Stimulated activated CD8-positive, alpha-beta memory T cell treated with anti-CD3 and anti-CD28 coated beads, Interleukin-4, amount 100 ng/mL, for 24 hours (primary cell): ENCODE measurements at places on chromosomes 2 and 18.

DNA sequence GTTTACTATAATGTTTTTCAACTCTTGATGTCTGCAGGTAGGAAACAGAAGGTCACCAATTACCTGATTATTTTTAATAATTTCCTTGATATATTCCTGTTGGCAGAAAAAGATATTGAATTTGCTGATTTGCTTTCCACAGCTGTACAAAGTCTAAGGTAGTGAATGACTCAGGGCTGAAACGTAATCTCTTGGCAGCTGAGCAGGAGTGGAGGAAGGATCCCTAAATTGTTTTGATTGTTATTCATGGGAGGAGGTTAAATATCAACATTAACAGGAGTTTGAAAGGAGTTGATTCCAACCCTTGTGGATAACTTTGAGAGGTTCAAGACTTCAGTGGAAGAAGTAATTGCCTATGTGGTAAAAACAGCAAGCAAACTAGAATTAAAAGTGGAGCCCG lies 345.2 kb upstream of the SLC8A1 start:
- DNase-seq, result no peak

DNA sequence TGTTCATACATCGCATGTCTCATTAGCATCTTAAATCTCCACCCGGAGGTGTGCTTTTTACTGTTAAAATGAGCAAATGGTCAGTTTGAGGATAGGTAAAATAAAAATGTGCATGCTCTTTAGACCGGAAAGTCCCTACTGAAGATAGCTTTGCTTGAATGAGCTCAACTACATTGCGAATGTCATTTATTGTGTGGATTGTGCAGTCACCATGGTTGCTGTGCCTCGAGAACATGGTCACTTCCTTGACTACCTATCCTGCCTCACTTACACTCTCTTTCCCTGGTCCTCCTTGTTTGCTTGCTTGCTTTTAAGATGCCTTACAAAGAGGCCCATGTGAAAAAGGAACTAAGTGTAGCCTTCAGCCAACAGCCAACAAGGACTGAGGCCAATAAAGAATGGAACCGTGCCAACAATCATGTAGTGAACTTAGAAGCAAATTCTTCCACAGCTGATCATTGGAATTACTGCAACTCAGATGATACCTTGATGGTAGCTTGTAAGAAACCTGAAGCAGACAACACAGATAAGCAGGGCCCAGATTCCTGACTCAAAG lies 72.2 kb upstream of the BARD1 start:
- DNase-seq, result no peak

- no peak for DNase-seq
Observed at GRCh38 chr2:45232818-45233217, 223.6 kb upstream of the SIX2 start.

DNA sequence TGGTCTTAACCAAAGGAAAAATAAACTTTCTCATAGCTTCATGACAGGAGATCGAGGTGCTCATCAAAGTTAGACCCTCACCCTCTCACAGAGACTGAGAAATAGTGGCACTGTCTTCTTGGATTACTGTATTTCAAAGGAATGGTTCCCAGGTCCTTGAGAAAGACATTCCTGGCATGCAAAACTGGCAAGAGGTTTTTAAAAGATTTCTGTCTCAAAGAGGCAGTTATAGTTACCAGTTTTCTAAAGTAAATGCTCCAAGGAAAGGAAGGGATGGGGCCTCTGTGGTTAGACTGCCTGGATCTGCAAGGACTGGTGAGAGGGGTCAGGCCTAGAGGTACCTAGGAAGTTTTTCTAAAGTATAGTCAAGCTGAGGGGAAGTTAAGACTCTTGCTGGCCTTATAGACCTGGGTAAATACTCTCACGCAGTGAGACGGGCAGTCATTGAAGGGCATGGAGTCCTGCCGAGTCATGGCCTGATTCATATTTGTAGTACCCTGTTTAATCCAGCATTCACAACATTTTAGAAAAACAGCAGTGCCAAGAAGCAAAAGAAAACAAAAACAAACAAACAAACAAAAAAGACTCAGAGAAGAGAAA lies 226.1 kb downstream of the DOK6 start:
- no peak for DNase-seq

- no peak for DNase-seq
Observed at GRCh38 chr18:58109256-58109655, 65.2 kb downstream of the NEDD4L start.

DNA sequence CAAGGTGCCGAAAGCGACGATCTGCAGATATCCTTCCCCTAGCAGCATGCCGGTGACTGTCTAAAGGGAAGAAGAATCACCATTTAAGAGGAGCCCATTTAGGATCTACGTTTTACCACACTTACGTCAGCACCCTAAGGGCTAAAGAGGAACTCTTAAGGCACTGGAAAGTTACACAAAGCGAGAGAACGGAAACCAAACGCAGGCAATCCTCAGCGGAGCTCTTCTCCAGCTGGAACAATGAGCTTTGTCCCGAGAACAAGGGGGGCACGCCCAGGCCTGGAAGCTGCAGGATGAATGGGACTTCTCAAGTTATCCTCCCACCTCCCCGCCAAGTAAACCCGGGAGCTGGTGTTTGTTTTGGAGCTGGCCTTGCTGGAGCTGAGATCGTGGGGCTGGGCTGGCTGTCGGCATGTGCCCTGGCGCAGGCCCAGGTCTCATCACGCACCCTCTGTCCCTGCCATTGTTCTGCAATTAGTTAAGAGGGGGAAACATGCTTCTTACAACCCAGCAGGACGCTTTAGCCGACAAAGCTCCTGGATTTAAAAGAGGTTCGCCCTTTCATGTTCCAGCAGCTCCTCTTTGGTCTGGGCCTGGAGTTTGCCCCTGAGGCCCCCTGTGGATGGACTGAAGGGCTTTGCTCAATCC lies 36.4 kb downstream of the PXDN start:
- no peak for DNase-seq

DNA sequence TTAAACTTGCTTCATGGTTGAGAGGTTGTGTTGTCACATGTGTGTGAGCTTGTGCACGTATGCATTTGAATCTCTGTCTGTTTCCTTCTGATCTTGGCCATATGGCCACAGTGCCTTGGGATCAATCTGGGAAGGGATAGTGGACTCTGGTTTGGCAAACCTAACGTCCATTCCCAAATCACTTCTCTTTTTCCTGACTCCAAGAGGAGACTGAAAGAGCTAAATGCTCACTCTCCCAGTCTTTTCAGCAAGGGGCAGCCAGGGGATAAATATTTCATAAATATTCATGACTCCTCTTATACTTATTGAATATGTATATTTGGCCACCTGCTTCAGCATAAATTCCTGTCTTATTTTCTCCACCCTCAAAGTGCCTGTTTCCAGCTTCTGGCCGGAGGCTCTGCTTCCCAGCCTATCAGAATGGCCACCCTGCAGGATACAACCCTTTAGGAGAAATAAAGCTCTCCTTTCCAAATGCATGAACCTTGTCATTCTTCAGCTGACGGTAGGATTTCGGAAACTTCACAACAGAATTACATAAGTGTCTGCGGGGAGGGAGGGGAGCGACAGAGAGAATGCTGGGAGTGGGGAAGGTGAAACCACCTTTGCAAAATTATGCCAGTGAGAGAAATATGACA lies 112.2 kb upstream of the COPS8 start:
- DNase-seq, result no peak

DNA sequence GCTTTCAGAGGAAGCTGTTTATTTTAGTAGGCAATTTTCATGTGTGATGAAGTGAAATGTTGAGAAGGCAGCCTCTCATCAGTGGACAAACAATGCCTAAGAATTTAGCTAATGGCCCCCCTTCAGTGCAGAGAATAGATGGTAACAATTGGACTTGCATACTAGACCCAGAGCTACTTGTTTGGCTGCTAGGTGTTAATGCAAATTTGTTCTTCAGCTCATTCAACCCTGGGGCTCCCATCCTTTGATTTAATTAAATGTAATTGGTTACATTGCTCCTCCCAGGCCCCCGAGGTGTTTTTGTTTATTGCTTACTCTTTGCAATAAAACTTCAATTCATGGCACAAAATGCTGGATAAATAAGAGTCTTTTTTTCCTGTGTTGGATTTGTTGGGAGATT lies 68.6 kb downstream of the CAMKMT start:
- DNase-seq, result no peak

DNA sequence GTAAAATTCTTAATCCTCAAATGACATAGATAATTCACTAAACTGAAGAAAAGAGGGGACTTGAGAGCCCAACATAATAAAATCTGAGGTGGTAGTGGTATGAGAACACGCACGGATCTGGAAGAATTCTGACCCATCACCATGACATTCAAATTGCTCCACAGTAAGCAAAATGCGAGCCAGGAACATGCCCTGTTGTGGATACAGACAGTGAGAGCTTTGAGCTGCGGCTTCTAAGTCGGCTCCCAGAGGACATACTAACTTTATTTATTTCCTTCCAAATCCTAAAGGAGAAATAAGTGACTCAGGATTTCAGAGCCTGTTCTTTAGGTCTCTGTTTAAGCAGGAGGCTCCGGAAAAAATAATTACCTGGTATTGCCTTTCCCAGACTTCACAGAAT lies 143.4 kb upstream of the SMAD7 start:
- DNase-seq, result no peak

DNA sequence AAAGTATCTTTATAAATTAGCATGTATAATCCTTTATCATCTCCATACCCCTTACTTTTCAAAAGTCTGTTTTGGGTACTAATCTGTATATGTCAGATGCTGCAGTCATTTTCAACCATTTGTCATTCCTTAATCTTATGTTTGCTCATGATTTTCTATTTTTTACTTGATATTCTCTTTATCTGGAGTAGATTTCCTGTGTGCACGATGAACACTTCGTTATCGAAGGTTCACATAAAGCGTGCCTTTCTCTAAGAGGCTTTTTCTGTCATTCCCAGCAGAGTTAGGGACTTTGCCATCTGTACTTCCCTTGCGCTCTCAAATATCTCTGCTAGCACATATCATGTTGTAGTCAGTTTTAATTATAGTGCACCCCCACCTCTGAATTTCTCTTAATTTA lies 123.2 kb downstream of the BIRC6 start:
- no peak for DNase-seq

- DNase-seq, result no peak
Observed at GRCh38 chr18:51751901-51752300, 554.4 kb upstream of the MEX3C start.

DNA sequence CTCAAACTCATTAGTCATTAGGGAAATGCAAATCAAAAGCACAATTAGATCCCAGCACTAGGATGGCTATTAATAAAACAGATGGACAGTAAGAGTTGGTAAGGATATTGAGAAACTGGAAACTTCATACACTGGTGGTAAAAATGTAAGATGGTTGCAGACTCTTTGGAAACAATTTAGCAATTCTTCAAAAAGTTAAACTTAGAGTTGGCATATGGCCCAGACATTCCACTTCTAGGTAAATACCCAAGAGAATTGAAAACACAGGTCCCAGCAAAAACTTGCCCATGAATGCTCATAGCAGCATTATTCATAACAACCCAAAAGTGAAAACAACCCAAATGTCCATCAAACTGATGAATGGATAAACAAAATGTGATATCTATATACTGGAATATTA lies 84.9 kb upstream of the ZFP36L2 start:
- no peak for DNase-seq

GRCh38 chr18:54284981-54285785 lies 15.9 kb downstream of the POLI start:
- DNase-seq, result peak; percentile 35

DNA sequence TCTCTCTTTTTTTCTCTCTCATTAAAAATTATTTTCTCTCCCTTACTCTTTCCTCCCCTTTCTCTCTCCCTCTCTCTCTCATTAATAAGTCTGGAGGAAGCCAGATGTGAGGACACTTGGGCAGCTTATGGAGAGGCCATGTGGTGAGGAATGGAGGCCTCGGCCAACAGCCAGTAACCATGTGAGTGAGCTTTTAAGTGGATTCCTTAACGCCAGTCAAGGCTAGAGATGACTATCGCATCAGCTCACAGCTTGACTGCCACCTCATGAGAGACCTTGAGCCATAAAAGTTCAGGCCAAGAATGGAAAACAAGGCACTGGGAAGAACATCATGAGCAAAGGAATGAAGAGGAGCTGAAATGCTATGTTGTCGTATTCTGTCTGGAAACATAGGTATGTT lies 39.1 kb downstream of the ETAA1 start:
- DNase-seq, result no peak

DNA sequence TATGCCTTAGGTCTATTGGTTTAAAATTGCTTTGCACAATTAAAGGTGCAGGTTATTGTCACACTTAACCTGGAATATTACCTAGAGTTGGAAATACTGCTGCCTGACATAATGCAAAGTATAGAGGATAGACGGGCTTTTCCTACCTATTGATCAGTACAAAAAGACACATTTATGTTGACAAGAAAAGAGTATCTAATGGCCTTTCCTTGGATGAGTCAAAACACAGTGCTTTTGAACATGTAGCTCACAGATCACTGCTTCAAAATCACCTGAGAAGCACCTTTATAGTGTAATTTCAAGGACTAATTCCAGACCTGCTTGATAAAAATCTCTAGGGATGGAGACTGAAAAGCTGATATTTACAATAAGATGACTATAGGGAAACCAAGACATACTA lies 262.8 kb downstream of the DCC start:
- DNase-seq, result no peak

DNA sequence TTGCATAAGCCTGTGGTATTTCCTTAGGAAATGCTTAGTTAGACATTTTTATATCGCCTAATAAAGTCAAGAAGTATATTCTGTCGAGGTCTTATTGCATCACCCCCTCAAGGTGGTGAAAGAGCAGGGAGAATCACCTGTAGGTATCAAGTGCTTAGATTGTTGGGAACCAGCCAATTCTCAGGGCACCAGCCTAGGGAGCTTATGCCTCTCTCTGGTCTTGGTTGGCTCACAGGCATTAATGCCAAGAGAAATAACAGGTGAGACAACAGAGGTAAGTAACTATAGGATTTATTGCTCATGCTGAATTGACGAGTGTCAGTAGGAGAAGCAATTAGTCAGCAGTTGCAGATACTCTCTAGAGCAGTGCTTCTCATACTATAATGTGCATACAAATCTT lies 663.3 kb upstream of the ZNF804A start:
- DNase-seq, result no peak

DNA sequence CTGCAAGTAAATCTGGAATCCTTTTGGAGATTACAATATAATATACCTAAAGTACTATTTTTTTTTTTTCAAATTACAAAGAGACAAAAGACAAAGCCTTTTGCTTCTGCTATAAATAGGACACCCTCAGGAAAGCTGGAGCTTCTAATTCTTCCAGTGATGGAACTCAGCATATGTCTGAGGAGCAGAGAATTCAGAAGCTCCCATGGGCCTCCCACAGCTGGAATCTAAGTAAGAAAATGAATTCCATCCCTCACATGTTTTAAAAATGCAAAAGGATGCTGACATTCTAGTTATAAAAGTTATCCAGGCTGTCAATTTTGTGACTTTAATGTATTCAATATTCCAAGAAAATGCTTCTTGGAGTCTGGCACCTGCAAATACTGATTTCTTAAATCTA lies 571.3 kb upstream of the LRRTM4 start:
- no peak for DNase-seq

DNA sequence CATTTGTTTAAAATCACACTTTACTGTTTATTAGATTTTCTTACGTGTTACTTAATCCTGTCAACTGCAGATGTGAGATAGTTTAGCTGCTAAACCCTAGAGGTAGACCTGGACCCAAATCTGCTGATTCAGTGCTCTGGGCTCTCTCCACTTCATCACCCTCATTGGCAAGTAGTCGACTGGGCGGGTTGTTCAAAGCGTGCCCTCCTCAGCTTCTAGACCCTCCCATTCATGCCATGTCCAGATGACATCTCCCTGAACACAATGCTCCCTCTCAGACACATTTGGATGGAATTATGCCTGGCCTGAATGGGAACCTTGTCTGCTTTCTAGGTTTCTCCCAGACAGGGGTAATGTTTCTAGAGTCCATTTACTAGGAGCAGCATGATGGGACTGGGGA lies 43.7 kb downstream of the RPIA start:
- no peak for DNase-seq
